Sigmoid colon (tissue), 7 donors: ENCODE measurements at places on chromosomes 7 and 10. TPM values are rescaled to one million over a fixed set of nuclear protein-coding genes. Genes with fewer than 3 reads are reported as not detected.

PON3 gene
- polyA plus RNA-seq, result 1.8 TPM

SDHAF3 gene
- 13.5 TPM for polyA plus RNA-seq

CLCN1 gene
- not detected for polyA plus RNA-seq

UPK3BL2 gene
- polyA plus RNA-seq, result not detected

SEC31B gene
- polyA plus RNA-seq, result 10.1 TPM

EPO gene
- polyA plus RNA-seq, result not detected

TDRD1 gene
- not detected for polyA plus RNA-seq

THAP5 gene
- 12.7 TPM for polyA plus RNA-seq

LFNG gene
- 9.2 TPM for polyA plus RNA-seq

OR6B1 gene
- not detected for polyA plus RNA-seq

ENTPD1 gene
- 9.9 TPM for polyA plus RNA-seq

FGFBP3 gene
- 0.60 TPM for polyA plus RNA-seq

GRID1 gene
- not detected for polyA plus RNA-seq

MICALL2 gene
- 86.2 TPM for polyA plus RNA-seq

NXPH1 gene
- not detected for polyA plus RNA-seq

KCNIP2 gene
- polyA plus RNA-seq, result not detected

BAZ1B gene
- polyA plus RNA-seq, result 17.1 TPM

NPC1L1 gene
- polyA plus RNA-seq, result 0.09 TPM

ADCY1 gene
- polyA plus RNA-seq, result 0.50 TPM

MAP3K8 gene
- 7.2 TPM for polyA plus RNA-seq
